ENCODE measurements at places on chromosomes 7 and 10.

GRCh38 chr10:129046065-129046681 is 420.9 kb upstream of the MGMT start:
- H3K27ac ChIP-seq: no peak overlapping the region
- H3K36me3 ChIP-seq: no peaks in the 10 kb centered on the region
- no peak for DNase-seq
- peaks cover 12% of the 10 kb centered on the region for H3K4me1 ChIP-seq
- no peak overlapping the region for H3K4me3 ChIP-seq

- peak; percentile 49 for DNase-seq
- H3K36me3 ChIP-seq: no peaks in the 10 kb centered on the region
- peak overlapping the region; percentile 42 for H3K27ac ChIP-seq
- H3K4me1 ChIP-seq: peaks cover 11% of the 10 kb centered on the region
- peak overlapping the region; percentile 81 for H3K4me3 ChIP-seq
Observed at GRCh38 chr10:77710759-77711682, 73.4 kb upstream of the KCNMA1 start.

GRCh38 chr7:148480479-148481146 is 110.0 kb upstream of the C7orf33 start:
- DNase-seq: no peak
- H3K27me3 ChIP-seq: no peaks in the 10 kb centered on the region
- no peaks in the 10 kb centered on the region for H3K36me3 ChIP-seq
- H3K27ac ChIP-seq: no peak overlapping the region

- H3K27me3 ChIP-seq: peaks cover 14% of the 10 kb centered on the region
- H3K27ac ChIP-seq: no peak overlapping the region
Observed at GRCh38 chr10:125124907-125125306, 35.5 kb downstream of the CTBP2 start.

DNA sequence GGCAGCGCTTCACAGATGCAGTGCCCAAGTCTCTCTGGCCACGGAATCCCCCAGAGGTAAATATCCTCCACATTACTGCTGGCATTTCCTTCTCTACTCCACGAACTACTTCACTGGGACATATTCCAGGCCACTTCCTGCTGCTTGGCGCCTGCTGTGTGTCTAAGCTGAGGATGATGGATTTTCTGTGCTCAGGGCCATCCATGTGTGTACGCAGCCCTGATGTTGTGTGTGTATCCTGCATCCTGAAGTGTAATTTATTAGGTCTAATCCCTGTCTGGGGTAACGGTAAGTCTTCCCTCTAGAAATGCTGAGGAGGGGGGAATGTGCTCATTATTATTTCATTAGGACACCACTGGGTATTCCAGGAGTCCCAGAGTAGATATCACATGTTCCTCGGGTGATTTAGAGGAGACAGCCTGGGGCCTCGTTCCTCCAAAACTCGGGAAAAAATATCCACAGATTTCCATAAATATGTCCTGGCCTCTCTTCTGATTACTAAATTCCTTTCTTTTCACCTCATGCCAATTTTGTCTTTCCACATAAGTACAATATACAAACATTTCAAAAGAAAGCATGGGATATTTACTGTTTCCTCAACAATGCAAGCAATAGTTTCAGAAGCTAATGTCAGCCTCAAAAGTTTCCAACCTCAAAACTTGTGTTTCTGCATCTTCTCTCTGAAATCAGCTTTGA is 25.5 kb upstream of the HABP2 start:
- H3K4me1 ChIP-seq: peaks cover 6% of the 10 kb centered on the region
- H3K27me3 ChIP-seq: peaks cover 9% of the 10 kb centered on the region
- no peak overlapping the region for H3K4me3 ChIP-seq
- H3K27ac ChIP-seq: no peak overlapping the region
- DNase-seq: no peak

DNA sequence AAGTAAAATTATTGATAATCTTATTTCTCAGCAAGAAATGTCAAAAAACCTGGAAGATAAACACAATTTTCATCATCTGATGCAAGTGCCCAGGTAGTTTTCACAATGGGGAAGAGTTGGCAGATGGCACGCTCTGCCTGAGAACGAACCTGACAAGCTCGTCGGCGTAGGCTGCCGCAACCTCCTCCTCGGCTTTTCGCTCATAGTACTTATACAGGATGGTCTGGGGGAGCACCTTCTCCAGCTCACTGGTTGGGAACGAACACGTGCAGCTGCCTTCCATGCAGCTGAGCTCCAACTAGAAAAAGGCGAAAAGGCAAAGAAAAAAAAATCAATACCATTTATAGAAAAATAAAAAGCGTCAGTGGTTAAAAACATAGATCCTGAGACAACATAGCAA is 68.9 kb downstream of the RNF216 start:
- H3K36me3 ChIP-seq: peaks cover 65% of the 10 kb centered on the region
- H3K27ac ChIP-seq: no peak overlapping the region
- no peaks in the 10 kb centered on the region for H3K4me1 ChIP-seq
- no peak for DNase-seq
- no peaks in the 10 kb centered on the region for H3K27me3 ChIP-seq

- peaks cover 26% of the 10 kb centered on the region for H3K36me3 ChIP-seq
- H3K27me3 ChIP-seq: no peaks in the 10 kb centered on the region
- peak overlapping the region; percentile 92 for H3K4me3 ChIP-seq
- peaks cover 38% of the 10 kb centered on the region for H3K4me1 ChIP-seq
- peak overlapping the region; percentile 98 for H3K27ac ChIP-seq
- DNase-seq: no peak
Observed at GRCh38 chr7:140697447-140698143, 1.1 kb downstream of the NDUFB2 start.

DNA sequence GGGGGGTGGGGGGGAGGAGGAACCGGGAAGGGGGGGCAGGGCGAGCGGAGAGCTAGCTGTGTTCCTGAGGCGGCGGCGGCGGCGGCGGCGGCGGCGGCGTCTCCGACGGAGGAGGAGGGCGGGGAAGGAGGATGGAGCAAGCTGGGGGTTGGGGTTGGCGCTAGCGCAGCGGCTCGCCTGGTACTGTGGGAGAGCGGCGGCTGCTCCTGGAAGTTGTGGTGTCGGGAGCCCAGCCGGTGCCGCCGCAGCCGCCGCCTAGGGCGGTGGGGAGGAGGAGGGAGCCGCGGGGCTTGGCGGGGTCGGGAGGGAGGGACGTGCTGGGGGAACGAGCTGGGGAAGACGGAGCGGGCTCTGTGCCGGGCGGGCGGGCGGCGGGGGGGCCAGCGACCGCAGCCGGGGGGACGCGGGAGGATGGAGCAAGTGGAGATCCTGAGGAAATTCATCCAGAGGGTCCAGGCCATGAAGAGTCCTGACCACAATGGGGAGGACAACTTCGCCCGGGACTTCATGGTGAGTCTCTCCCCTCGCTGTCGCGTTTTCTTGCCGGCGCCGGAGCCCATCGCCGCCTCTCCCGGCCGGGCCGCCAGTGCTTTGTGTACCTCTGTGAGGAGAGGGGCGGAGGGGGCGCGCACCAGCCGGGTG is at the start of gene PTPN12:
Gene PTPN12, plus strand, starts transcription at position 160 of the 642 bp plus-strand sequence. Its CDS starts 252 bp downstream, at position 412.
- DNase-seq: peak; percentile 32
- H3K27me3 ChIP-seq: no peaks in the 10 kb centered on the region
- H3K4me3 ChIP-seq: peak within 1 kb of the TSS; percentile 99
- peaks cover 35% of the 10 kb centered on the region for H3K4me1 ChIP-seq
- H3K27ac ChIP-seq: peak within 1 kb of the TSS; percentile 95

DNA sequence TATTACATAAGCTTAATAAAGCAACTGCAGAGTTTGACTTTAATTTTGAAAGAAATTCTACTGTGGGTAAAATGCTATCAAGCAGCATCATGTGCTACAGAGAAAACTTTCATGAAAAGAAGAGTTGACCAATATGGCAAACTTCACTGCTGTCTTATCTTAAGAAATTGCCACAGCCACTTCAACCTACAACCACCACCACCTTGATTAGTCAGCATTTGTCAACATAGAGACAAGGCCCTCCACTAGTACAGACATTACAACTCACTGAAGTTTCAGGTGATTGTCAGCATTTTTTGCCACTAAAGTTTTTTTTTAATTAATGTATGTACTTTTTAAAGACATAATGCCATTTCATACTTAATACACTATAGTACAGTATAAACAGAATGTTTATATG is 350.3 kb downstream of the HPSE2 start:
- H3K27me3 ChIP-seq: peaks cover 9% of the 10 kb centered on the region
- no peak overlapping the region for H3K27ac ChIP-seq
- H3K4me3 ChIP-seq: no peak overlapping the region
- DNase-seq: no peak
- H3K4me1 ChIP-seq: peaks cover 3% of the 10 kb centered on the region

DNA sequence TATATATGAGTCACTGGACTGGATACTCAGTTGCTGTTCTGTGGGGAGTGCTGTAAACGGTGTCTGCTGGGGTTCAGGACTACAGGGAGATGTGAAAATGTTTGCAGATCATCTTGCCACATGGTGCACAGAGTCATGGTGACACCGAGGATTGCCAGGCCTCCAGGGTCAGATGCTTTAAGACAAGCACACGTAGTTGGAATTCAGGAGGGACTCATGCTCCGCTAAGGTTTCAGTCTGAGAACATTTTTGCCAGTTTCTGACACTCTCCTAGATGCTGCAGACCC is 211.3 kb downstream of the CXCL12 start:
- H3K27ac ChIP-seq: no peak overlapping the region
- no peaks in the 10 kb centered on the region for H3K4me1 ChIP-seq
- no peak for DNase-seq
- no peaks in the 10 kb centered on the region for H3K36me3 ChIP-seq

GRCh38 chr7:77823787-77824186 is 25.2 kb downstream of the PHTF2 start:
- peaks cover 63% of the 10 kb centered on the region for H3K36me3 ChIP-seq
- no peak for DNase-seq
- peak overlapping the region; percentile 72 for H3K4me3 ChIP-seq
- peaks cover 86% of the 10 kb centered on the region for H3K4me1 ChIP-seq

GRCh38 chr10:59036311-59037017 is 140.0 kb upstream of the PHYHIPL start:
- no peak overlapping the region for H3K27ac ChIP-seq
- no peak for DNase-seq
- H3K4me1 ChIP-seq: no peaks in the 10 kb centered on the region
- H3K27me3 ChIP-seq: no peaks in the 10 kb centered on the region

DNA sequence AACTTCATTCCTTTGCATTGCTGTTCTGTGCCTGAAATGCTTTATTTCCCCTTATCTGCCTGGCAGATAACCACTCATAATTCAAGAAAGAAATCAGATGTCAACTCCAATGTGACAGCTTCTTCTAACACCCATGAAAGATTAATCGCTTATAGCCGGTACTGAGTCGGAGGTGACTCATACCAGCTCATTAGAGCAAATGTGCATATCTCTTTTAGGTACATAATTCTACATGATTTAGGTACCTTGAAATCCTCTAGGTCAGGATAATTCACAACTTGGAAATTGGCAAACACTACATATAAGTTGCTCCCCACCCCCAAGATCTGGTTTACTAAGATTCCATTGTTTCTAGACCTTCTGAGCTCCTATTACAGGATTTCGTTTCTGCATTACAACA is 554.4 kb upstream of the SORCS1 start:
- no peaks in the 10 kb centered on the region for H3K27me3 ChIP-seq
- DNase-seq: no peak
- no peaks in the 10 kb centered on the region for H3K4me1 ChIP-seq
- H3K36me3 ChIP-seq: no peaks in the 10 kb centered on the region
- H3K4me3 ChIP-seq: no peak overlapping the region
